ENCODE measurements at places on chromosomes 1 and 21.

DNA sequence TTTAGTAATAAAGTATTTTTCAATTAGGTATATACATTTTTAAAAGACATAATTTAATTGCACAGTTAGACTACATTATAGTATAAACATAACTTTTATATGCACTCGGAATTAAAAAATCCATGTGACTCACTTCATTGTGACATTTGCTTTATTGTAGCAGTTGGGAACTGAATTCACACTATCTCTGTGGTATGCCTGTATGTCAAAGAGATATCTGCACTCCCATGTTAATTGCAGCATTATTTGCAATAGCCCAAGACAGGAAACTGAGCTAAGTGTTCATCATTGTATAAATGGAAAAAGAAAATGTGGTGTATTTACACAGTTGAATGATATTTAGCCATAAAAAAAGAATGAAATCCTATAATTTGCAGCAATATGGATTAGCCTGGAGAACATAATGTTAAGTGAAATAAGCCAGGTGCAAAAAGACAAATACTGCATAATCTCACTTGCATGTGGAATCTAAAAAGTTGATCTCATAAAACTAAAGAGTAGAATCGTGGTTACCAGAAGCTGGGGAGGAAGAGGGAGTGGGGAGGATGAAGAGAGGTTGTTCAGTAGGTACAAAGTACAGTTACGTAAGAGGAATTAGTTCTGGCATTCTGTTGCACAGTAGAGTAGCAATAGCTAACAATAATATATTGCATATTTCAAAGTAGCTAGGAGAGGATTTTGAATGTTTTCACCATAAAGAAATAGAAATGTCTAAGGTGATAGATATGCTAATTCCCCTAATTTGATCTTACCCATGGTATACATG lies 64.8 kb downstream of the DPT start:
- no peak for DNase-seq

GRCh38 chr1:150508982-150509381 lies 1.1 kb downstream of the ECM1 start:
- DNase-seq: no peak

DNA sequence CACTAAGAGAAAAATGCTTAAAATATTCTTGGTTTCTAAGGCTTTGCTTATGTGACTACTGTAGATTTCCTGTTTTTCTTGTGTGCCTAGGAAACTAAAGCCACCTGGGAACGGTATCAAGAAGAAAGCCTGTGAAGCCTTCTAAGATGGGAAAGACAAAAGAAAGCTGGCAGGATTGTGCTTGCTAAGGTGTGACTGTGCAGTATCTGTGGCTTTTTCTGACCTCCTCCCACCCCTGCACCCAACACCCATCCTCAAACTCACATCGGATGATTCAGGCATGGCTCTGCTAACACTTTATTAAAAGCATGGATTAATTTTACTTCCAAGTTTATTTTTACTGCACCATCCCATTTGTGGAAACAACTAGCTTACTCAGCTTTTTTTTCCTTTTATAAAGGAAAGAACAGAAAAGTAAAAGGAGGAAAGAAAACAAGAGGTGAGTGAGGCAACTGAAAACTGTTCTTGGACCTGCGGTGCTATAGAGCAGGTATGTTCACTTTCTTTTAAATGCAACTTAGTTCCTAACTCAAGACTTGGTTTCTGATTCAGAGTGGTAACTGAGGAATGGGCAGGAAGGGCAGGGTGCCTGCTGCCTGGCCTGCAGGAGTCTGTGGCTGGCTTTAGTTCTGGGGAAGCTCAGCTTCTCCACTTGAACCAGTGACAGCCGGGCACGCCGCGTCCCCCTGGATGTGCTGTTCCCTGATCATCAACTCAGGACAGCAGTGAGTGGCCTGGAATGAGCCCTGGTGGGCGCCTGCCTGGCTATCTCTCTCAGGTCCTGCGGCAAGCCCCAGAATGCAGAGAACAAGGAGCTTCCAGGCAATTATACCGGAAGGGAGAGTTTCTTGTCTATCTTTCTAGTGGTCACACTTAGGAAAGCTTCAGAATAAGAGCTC lies at the start of gene GBP6:
Gene GBP6 (plus strand): TSS at position 422 of the 899 bp plus-strand sequence. CDS start 4,493 bp downstream, outside the sequence.
- no peak for DNase-seq

- DNase-seq: no peak
Measured at GRCh38 chr1:202831906-202832305, 21.2 kb downstream of the PCAT6 start.

GRCh38 chr1:53127546-53127945 lies 14.9 kb downstream of the SLC1A7 start:
- no peak for DNase-seq

DNA sequence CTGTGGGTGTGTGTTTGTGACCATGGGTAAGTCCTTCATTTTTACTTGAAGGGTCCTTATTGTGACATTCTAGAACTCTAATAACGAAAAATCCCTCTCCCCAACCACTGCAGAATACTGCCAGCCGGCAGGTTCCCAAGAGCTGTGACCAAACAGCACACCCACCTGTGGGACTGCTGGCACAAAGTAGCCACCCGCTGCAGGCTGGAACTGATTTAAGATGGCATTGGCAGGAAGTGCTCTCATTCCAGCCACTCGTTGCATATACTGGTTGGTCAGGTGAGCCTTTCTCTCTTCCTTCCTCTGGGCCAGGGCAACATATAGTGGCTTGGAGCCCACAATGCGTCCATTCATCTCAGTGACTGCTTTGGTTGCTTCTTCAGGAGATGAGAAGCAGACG lies 11.6 kb downstream of the PABPC4 start:
- DNase-seq: no peak
